ENCODE measurements at places on chromosomes 2 and 18. TPM values are rescaled to one million over a fixed set of nuclear protein-coding genes. Genes with fewer than 3 reads are reported as not detected.

- no peak for DNase-seq
These were observed 9.1 kb downstream of the ZCCHC2 start for GRCh38 chr18:62531931-62532330.

Gene PREPL
- total RNA-seq = 65.2 TPM

Gene DES
- 146 TPM for total RNA-seq

DNA sequence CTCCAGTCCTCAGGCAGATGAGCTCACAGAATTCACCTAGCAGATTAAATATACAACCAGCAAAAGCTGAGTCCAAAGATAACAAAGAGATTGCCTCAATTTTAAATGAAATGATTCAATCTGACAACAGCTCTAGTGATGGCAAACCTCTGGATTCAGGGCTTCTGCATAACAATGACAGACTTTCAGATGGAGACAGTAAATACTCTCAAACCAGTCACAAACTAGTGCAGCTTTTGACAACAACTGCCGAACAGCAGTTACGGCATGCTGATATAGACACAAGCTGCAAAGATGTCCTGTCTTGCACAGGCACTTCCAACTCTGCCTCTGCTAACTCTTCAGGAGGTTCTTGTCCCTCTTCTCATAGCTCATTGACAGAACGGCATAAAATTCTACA lies 86.0 kb downstream of the PTRHD1 start:
- DNase-seq = no peak

Gene GKN1
- total RNA-seq = 20.7 TPM

DNA sequence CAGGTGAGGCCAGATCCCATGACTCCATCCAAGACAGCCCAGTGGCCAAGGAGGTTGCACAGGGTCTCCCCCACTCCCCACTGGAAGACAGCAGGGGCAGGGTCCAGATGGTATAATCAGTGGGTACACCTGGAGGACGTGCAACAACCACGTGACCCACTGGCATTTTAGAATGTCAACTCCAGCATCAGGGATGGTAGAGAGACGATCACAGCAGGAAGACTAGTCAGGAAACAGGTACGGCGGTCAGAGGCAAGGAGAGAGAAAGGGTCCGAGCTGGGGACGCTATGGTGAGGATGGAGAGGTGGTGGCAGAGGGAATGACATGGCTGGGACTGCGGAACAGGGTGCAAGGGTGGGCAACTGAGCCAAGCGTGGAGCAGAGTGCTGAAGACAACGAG lies 23.0 kb downstream of the SERTAD2 start:
- DNase-seq = no peak

Gene PIK3C3
- 72.1 TPM for total RNA-seq

Gene HAAO
- total RNA-seq = 25.3 TPM

Gene TPGS2
- total RNA-seq = 83.0 TPM

Gene FN1
- total RNA-seq = 6,415 TPM

GRCh38 chr2:11093467-11093866 lies 61.8 kb upstream of the SLC66A3 start:
- DNase-seq = no peak

GRCh38 chr2:69926849-69927515 lies 12.1 kb downstream of the MXD1 start:
- DNase-seq = no peak
